Stimulated activated CD8-positive, alpha-beta memory T cell treated with anti-CD3 and anti-CD28 coated beads, Interleukin-4, amount 100 ng/mL, for 1 hour (primary cell): ENCODE measurements at places on chromosomes 11 and 22.

DNA sequence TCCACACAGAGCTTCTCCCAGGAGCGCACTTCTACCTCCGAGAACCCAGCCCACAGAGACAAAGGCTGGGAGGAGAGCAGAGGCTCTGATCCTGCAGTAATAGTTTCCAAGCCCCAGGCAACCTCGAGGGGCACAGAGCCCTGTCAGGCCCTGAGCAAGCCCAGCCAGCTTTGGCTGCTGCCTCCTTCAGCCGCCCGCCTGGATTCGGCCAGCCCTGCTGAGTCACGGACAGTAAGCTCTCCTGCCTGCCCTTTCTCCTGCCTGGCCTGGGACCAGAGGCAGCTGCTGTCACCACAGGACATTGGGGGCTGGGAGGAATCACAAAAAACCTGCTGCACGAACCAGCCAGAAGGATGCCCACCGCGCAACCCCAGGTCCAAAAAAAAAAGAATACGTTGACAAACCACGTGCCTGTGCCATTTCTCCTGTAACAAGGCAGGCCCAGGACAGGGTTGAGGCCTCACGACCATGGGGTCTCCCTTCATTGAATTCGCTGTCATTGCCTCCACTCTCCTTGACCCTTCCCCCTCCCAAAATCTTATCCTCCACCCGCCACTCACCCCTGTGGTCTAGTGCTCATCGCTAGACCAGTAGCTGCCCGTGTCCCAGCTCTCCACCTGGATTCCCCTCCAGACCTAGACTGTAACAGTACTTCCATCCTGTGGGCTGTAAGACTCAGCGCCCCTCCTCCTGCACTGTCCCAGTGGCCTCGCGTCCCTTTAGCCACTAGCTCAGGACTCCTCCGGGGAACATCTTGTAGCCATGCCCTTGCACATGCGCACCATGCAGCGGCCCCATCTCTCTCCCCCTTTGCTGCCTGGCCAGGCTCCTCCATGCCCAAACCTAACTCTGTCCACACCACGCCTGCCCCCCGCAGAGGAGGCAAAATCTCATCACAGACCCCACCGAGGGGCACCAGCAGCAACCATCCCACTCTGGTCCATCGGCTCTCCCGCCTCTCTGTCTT, 7.4 kb upstream of the SLC22A12 start:
- no peak for DNase-seq

DNA sequence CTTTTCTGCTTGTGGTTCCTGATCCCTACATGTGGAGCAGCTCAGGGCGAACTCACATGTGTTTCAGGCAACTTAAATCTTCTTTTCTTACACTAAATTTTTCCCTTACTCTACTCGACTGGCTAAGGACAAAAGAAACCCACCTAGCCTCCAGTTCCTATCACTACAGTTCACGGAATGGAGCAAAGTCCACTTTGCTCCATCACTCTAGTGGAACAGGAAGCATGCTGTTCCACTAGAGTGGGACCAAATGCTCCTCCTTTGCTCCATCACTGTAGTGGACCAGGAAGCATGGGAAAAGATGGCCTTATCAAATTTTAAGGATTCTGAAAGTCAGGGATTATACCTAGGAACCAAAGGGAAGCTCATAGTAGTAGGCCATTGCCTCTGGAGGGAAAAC, 36.1 kb downstream of the PDE3B start:
- no peak for DNase-seq

DNA sequence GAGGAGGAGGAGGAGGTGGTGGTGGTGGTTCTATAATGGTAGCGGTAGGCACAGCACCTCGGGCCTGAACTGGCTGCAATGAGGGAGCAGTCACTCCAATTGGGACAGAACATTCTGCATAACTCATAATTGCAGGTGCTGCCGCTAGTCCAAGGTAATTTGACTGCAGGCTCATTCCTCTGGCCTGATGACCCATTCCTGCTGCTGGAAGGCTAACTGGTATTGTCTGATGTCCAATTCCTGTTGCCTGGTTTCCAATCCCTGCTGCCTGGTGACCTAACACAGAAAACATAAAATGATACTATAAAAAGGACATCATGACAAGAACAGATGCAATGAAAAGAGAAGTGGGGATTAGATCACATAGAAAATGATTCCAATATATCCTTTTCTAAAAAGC, 7.9 kb upstream of the AGBL2 start:
- DNase-seq: no peak

- DNase-seq: no peak
Observed at GRCh38 chr11:119100246-119100970, 1.2 kb downstream of the DPAGT1 start.

DNA sequence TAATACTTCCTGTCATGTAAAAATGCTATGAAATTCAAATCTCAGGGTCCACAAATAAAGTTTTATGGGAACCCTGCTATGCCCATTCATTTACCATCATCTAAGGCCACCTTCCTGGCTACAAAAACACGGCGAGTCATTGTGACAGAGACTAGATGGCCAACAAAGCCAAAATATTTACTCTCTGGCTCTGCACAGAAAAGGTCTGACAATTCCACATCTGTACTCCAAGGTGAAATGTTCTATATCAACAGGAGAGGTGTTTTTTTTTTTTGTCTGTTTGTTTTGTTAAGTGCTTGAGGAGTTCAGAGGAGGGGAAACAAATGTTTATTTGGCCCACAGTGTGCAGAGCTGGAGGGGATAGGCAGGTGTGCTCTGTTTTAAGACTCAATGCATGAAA, 18.6 kb upstream of the TMA7B start:
- DNase-seq: no peak

DNA sequence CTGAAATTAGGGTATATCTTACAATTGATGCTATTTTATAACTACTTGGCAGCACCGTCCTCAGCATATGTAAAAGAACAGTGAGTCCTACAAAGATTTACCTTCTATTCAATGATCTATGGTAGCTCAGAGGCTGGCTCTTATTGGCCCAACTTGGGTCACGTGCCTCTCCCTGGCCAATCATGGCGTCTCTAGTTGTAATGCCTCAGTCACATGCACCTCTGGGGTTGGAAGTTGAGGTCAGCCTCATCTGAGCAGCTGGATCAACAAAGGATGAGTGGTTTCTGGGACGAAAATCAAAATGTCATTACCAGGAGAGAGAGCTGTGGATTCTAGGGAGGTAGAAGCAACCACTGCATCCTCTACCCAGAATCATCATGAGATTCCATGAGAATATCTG, 22.9 kb upstream of the ASPHD2 start:
- no peak for DNase-seq

GRCh38 chr11:68812526-68812925, 29.2 kb downstream of the CPT1A start:
- DNase-seq: no peak

DNA sequence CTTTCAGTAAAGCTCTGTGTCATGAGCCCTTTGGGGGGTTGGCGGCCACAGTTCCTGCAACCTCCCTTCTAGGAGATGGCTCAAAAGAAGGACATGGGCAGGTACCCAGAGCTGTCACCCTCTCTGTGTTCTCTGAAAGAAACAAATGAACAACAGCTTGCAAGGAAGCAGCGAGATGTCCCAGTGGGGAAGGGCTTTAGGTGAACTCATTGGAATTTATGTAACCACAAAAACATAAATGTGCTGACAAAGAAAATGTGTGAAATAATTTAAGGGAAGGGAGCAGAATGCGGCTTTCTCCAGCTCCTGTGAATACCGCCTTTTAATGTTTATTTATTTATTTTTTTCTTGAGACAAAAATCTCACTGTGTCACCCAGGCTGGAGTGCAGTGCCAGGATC, 3.3 kb downstream of the PARVG start:
- no peak for DNase-seq

GRCh38 chr11:5235364-5236095, 1.2 kb upstream of the HBD start:
- no peak for DNase-seq

DNA sequence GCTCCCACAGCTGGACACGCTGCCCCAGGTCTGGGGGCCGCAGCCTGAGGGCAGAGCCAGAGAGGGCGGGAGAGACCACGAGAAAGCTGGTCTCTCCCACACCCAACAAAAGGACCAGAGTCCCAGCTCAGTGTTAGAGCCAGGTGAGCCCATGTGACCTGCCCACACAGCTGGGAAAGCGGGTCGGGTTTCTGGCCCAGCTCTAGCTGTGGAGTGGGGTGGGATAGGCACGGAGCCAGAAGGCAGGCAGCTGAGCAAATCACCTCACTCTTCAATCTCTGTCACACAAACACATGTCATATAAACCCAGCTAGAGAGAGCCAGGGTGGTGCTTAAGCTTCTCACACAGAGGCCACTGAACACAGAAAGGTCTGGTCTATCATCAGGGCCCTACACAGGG, 7.8 kb upstream of the EIF3D start:
- DNase-seq: no peak

DNA sequence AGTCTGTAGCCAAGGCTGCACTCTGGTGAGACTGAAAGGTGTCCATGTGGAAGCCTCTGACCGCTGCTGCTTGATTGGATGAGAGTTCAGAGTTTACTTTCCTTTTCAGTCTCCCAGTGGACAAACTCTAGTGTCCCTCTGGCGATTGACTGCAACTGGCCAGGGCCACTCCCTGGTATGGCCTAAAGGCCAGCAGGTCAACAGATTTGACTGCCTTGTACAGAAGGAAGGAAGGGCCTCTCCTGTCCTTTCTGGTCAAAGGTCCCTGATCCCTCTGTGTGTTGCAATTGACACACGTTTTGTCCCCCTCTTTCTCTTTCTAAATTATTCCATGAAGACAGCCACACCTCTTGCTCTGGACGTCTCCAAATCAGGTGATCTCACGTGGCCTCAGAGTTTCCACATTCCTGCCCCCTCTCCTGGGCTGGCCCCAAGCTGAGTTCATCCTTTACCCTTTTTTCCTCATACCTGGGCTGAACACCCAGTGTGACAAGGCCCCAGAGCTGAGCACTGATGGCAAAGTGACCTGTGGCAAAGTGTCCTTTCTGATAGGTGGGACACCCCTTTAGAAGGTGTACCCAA, 18.7 kb upstream of the FBLN1 start:
- DNase-seq: no peak

DNA sequence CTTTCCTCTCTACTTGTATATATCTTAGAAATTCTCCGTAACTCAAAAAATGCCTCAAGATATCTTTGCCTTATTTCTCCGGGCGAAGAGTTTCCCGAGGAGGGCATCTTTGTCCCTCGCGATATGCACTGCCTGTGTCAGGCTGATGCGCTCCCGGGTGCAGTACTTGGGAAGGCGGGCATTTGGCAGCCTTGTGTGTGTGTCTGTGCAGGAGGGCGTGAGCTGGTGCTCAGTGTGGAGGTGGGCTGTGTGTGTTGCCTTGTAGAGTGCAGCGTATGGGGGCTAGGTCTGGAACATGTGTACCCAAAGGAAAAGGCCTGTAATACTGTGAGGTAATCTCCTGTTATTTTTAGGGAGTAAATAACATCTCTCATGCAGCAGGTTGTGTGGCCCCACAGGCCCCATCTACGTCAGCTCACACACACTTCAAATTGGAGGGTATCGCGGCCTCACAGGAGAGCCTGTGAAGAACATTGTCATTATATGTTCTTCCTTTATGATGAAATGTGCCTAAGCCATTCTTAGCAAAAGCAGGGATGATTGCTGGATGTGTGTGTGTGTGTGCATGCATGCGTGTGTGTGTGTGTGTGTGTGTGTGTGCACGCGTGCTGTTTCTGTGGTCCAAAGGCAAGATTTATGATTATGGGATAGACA, 77.5 kb downstream of the KCNJ1 start:
- no peak for DNase-seq

DNA sequence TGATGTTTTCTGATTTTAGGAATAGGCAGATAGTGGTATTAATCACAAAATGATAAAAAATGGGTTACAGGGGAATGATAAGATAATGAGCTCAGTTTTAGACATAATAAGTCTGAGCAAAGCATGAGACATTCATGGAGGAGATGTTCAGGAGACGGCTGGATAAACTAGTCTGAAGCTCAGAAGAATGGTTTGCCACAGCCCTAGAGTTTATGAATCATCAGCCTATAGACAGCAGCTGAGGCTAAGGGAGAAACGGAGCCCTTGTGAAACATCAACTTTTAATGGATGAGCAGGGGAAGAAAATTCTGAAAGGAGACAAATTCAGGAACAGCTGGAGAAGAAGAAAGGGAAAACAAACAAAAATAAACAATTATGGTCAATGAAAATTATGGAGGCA, 87.2 kb downstream of the RELT start:
- no peak for DNase-seq

- DNase-seq: no peak
Observed at GRCh38 chr11:134949121-134950090, 537.4 kb upstream of the B3GAT1 start.
